Activated naive CD8-positive, alpha-beta T cell treated with anti-CD3 and anti-CD28 coated beads for 36 hours (primary cell): ENCODE measurements at places on chromosomes 2 and 18. TPM values are rescaled to one million over a fixed set of nuclear protein-coding genes. Genes with fewer than 3 reads are reported as not detected.

DNA sequence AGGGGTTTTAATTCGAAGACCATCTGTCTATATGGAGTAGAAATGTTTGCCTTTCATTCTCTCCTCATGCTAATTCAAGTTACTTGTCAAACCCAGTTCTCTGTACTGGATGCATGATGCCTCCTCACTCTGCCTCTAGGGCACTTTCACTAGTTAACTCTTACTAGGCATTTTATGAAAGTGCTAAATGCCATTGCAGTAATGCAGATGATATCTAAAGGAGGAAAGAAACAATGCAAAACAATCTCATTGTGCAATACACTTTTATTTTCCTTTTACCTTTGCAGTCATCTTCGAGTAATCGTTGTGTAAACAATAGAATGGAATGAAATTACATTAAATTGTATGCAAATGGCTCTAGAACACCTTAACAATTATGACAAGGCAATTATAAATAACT lies 293.6 kb downstream of the STK39 start:
- no peak for DNase-seq

DNA sequence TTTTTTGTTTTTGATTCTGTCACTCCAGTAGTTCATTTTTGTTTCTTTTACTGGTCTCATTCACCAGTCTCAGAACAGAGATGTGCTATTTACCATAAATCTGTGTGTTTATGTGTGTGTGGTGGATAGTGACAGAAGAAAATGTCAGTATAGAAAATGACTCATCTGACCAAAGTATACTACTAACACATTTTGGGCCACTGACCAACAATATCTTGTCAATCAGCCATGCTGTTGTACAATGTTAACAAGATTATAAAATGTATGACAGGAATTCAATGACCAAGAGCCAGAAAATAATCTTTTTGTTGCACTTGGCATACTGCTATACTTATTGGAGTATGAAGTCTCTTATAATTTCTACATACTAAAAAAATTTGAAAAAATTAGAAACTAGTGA lies 1081.4 kb upstream of the NRXN1 start:
- DNase-seq, result no peak

GRCh38 chr18:72704202-72704601 lies 160.1 kb upstream of the CBLN2 start:
- no peak for DNase-seq

DNA sequence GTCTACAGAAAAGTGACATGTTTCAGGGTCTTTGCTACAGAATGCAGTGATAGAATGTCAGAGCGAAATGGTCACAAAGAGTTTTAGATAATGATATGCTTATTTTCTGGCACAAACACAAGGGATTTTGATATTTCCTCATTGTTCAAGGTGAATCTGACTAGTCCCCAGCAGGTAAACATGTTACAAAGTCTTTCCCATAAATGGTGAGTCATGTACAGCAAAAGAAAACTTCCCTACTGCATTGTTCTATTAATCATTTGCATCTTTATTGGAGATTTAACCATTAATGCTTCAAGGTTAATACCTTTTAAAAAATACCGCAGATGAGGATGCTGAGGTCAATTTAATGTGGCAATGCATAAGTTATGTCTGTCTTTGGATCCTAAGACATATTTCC lies 19.1 kb upstream of the TRIB2 start:
- no peak for DNase-seq

The SIX2 gene
- total RNA-seq, result not detected

The CCDC74A gene
- total RNA-seq, result 8.2 TPM

- DNase-seq, result peak; percentile 84
Measured at GRCh38 chr2:240513549-240514287, 44.1 kb downstream of the ANKMY1 start.

GRCh38 chr2:101828257-101828656 lies 130.8 kb downstream of the MAP4K4 start:
- no peak for DNase-seq

The NTSR2 gene
- total RNA-seq, result not detected
